ENCODE measurements at places on chromosomes 6 and 20. TPM values are rescaled to one million over a fixed set of nuclear protein-coding genes. Genes with fewer than 3 reads are reported as not detected.

IBTK gene
- total RNA-seq, result 36.1 TPM

GRCh38 chr20:44765091-44765490 lies 19.4 kb downstream of the KCNK15 start:
- no peak for DNase-seq

LIN28B gene
- total RNA-seq, result 105 TPM

- no peak for DNase-seq
Measured at GRCh38 chr20:17525132-17525531, 6.0 kb downstream of the BFSP1 start.

GRCh38 chr6:111027219-111027618 lies 45.4 kb downstream of the RPF2 start:
- no peak for DNase-seq

TTI1 gene
- 22.9 TPM for total RNA-seq

SEMG1 gene
- not detected for total RNA-seq

DNA sequence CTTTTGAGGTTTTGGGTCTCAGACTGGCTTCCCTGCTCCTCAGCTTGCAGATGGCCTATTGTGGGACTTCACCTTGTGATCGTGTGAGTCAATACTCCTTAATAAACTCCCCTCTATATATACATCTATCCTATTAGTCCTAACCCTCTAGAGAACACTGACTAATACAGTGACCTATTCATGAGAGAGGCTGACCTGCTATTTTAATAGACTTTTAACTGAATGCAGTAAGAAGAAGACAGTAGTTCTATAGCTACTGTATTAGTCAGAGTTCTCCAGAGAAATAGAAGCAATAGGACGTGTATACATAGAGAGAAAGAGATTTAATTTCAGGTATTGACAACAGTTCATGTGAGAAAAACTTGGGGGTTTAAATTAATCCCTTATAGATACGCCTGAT lies 53.3 kb upstream of the SMLR1 start:
- no peak for DNase-seq

BTBD3 gene
- 24.3 TPM for total RNA-seq

DNA sequence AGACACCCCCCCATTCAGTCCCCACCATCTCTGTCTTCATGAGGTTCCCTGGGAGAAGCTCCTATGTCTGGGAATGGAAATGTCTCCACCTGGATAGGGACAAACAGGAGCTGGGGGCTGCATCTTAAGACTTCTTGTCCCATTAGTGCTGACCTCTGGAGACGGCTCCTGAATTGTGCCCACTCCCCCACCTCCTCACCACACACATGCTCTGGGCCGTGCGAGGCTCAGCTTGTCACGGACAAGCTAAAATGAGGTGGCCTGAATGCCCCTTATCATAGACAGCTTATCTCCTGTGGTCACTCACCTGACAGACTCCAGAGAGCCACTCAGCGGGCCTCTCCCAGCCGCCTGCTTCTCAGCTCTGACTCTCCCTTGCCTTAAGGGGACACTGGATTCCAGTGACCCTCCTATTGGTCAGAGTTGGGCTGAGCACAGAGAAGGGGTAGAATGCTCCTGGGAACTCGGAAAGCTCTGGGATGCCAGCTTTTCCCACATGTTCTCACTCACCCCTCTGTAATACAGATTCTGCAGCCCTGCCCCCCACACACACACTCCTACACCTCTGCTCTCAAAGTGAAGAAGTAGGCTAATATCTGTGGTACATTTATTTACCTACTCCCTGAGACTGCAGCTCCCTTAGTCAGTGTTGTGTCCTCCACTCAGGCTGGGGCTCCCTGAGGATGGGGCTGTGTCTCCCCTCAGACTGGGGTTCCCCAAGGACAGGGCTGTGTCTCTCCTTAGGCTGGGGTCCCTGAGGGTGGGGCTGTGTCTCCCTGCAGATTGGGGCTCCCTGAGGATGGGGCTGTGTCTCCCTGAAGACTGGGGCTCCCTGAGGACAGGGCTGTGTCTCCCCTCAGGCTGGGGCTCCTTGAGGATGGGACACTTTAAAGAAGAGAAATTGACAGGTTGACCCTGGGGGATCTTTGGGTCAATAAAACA lies 167.5 kb downstream of the VEGFA start:
- no peak for DNase-seq

GRCh38 chr20:6700563-6701329 lies 66.7 kb upstream of the BMP2 start:
- no peak for DNase-seq

COL11A2 gene
- total RNA-seq, result 3.8 TPM

- DNase-seq, result no peak
Measured at GRCh38 chr20:2820896-2821869, 5.0 kb downstream of the TMEM239 start.

DCBLD1 gene
- 25.1 TPM for total RNA-seq

GRCh38 chr6:28884423-28885131 lies 39.2 kb downstream of the TRIM27 start:
- no peak for DNase-seq

GRCh38 chr6:96089173-96089572 lies 73.4 kb downstream of the FUT9 start:
- DNase-seq, result peak; percentile 19

DNA sequence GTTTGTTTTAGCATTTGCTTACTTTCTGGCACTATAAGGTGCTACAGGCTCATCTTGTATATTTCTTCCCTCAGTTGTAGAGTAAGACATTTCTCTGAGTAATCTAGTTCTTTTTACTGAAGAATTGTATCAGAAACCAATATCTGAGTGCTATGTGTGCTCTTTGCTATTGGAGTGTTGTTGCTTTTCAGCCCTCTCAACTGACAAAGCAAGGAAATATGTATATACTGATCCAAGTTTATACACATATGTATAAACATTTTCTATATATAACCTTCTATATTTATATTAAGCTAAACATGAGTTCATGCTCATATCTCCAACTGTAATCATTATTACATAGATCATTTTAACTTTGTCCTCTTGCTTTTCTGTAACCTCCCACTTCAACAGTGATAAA lies 405.7 kb downstream of the RFPL4B start:
- no peak for DNase-seq

C20orf141 gene
- not detected for total RNA-seq

DNA sequence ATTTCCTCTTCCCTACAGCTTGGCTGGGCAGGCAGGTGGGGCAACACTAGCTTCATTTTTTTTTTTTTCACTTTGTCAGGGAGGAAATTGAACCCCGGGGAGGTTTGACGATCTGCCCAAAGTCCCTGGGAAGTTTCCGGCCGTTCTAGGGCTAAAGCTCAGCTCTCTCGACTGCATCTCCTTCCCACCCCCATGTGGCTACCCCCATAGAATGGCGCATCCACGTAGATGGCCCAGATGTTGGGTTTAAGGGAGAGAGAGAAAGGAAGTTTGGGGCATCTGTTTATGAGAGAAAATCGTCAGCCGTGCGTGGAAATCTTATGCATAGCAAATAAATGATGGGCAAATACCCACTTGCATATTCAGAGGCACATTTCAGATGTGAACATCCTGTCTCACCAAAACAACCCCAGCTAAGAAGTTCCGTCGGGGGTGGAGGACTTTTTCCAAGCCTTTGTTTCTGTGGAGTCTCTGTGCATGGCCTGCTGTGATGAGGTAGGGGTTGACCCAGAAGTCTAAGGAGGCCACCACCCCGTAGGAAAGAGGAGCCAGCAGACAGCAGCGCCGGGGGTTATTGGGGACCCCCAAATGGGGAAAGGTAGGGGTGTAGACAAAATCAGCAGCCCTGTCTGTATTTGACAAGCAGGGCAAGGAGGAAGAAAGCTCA lies 40.5 kb upstream of the ZNF831 start:
- DNase-seq, result no peak

PPP1R16B gene
- total RNA-seq, result 5.3 TPM

DNA sequence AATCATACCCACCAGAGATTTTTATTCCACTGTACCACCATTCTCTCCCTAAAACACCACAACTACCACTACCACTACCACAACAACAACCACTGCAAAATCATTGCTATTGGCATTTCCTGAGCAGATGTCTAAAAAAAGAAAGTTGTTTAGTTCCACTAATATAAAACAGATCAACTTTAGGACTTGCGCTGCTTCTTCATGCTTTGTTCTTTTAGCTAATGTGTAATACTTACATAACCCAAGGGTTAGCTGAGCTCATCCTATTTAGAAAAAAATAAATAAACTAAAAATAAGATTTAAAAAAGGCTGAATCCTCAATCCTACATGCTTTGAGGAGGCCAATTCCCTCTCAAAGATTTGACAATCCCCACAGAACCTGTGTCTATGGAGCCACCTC lies 11.4 kb downstream of the IYD start:
- DNase-seq, result no peak

All from glutamatergic neuron (in vitro differentiated cells).